ENCODE measurements at places on chromosomes 12 and 14.

GRCh38 chr12:65728455-65728847, 95.8 kb upstream of the HMGA2 start:
- DNase-seq = no peak

DNA sequence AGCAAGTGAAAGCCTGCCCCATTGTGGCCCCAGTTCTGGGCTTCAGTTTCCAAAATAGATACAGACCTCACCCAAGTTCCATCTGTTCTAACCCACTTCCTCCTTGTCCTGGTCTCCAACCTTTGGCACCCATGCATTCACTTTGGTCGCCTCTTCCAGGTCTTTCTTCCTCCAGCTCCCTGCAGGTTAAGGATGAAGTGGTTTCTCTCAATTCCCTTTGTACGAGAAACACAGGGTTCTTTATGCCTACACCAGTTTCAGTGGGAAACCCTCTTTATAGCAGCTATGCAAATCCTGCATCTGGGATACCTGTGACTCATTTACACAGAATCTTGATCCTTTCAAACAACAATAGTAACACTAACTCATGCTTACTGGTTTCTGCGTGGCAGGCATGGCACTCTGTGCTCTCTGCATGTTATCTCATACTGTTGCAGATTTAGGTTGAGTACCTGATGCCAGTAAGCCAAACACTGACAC, 110.6 kb upstream of the AMIGO2 start:
- peak; percentile 39 for DNase-seq

- DNase-seq = no peak
Measured at GRCh38 chr14:61279082-61279481, 2.1 kb downstream of the TMEM30B start.

DNA sequence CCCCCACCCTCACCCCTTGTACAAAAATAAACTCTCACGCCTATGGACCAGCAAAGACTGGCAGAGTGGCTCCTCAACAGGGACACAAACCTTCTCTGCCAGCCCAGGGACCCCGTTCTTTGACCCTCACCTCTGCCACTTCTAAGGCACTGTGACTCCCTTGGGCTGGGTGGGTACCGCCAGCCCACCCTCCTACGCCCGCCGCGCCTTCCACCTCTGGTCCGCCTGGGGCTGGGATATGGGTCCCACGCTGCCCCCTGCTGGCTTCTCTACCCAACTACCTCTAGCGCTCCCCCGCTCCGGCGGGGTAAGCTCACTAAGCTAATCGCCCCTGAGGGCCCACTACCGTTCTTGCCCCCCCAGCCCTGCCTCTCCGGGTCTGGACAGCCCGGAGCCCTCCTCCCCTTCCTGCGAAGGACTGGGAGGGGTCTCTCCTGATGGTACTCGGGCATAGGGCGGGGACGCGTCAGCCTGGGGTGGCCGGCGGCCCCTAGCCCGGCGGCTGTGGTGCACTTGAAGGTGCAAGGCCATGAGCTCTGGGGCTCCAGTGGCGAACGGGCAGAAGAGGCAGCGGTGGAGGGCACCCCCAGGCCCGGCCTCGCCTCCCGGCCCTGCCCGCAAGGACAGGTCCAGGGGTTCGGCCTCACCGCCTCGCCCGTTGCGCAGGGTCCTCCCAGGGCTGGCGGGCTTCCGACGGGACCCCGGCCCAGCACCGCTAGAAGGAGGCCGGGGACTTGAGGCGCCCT, 8.1 kb downstream of the ZNF219 start:
- no peak for DNase-seq
